ENCODE measurements at places on chromosomes 12 and 14. TPM values are rescaled to one million over a fixed set of nuclear protein-coding genes. Genes with fewer than 3 reads are reported as not detected.

Gene PLEKHG7
- total RNA-seq: not detected

Gene PRH1
- 6.2 TPM for total RNA-seq

Gene SMIM41
- total RNA-seq: not detected

Gene SLC8A3
- total RNA-seq: not detected

Gene SERPINA6
- 0.07 TPM for total RNA-seq

Gene FAM186B
- 0.21 TPM for total RNA-seq

Gene TMEM121
- total RNA-seq: 10.1 TPM

Gene BIN2
- not detected for total RNA-seq

Gene TAS2R19
- not detected for total RNA-seq

Gene TMPRSS12
- not detected for total RNA-seq

Gene BATF
- not detected for total RNA-seq

DNA sequence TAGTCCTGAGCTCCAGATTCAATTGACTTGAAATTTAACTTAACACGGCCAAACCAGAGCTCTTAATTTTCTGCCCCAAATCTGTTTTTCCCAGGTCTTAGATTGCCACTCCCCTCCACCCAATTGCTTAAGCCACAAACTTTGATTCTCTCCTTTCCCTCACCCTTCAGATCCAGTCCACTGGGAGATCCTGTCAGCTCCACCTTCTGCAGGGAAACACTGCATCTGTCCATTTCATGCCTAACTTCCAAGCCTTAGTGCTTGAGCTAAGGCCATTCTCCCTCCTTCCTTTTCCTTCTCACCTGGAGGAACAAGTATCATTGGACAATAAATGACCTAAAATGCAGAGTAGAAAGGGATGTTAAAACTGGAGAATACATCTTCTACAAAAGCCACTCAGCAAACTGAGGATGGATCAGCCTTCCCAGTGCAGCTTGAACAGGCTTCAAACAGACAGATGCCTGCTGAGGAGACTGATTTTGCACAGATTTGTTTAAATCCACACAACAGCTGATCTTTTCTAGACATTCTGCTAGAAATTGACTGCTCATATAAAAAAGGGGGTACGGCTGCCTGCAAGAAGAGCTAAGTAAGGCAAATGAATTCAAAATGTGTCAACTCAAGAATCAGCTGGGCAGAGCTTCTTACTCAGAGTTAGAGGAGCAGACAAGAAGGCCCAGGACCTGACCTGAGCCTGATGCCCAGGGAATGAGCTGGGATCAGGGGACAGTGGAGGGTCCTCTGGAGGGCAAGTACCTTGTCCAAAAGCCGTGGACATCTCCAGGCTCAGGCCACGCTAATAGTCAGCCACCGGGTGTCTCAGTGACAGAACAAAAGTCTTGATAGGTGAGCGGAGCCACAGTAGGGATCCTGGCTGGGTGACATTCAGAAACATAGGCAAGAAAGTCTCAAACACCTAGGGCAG is 81.3 kb upstream of the RIC8B start:
- no peak for DNase-seq

DNA sequence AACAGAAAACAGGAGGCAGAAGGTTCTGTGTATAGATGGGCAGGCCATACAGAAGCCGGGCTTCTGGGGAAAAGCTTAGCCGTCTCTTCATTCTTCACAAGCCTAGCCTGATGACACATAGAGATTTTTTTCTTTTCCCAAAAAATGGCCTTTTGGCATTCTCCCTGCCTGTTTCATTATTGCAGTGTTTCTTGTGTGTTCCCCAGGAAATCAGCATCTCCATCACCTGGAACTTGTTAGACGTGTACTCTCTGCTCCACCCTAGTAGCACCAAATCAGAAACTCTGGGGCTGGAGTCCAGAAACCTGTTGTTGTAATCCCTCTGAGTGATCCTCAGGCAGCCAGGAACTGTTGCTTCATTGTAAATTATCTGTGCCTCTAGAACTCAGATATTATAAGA is 388.1 kb downstream of the CCDC91 start:
- DNase-seq: no peak

- no peak for DNase-seq
Measured at GRCh38 chr12:61894168-61894567, 366.0 kb upstream of the USP15 start.

- DNase-seq: no peak
Measured at GRCh38 chr12:12508612-12509011, 54.1 kb downstream of the DUSP16 start.

DNA sequence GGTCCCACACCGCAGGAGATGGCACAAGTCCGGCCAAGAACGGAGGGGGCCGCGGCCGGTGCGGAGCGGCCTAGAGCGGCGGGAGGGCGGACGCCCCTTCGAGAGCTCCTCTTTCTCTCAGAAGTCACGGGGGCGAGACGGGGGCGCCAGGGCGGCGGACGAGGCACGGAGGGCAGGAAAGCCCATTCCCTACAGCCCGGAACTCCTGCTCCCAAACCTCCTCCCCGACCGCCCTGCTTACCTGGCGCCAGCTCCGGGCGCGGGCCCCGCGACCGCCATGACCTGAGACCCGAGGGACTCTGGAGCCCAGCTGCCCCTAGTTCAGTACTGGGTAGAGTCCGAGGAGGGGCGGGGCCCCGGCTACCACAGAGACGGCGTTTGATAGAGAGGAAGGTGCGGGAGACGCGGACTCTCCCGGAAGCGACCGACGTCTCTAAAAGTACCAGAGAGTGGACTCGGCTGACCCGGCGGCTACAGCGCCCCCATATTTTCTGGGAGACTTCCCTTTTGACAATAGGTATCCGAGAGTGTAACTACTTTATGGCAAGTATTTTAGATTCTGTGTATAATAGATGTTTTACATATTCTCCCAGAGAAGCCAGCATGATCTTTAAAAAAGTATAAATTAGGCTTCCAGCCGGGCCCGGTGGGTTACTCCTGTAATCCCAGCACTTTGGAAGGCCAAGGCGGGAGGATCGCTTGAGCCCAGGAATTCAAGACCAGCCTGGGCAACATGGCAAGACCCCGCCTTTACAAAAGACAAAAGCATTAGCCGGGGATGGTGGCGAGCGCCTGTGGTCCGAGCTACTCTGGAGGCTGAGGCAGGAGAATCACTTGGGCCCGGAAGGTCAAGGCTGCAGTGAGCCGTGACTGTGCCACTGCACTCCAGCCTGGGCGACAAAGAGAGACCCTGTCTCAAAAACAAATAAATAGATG is at the start of gene ABCD4:
TSS of gene ABCD4 (minus strand) at position 301 of the 936 bp plus-strand sequence. CDS start at position 279, 22 bp downstream.
- DNase-seq: peak; percentile 64

- DNase-seq: no peak
Measured at GRCh38 chr12:22409377-22410164, 75.1 kb upstream of the ST8SIA1 start.

- no peak for DNase-seq
Measured at GRCh38 chr12:30268041-30268440, 427.6 kb downstream of the IPO8 start.

- DNase-seq: no peak
Measured at GRCh38 chr14:81153187-81153586, 67.6 kb downstream of the GTF2A1 start.

DNA sequence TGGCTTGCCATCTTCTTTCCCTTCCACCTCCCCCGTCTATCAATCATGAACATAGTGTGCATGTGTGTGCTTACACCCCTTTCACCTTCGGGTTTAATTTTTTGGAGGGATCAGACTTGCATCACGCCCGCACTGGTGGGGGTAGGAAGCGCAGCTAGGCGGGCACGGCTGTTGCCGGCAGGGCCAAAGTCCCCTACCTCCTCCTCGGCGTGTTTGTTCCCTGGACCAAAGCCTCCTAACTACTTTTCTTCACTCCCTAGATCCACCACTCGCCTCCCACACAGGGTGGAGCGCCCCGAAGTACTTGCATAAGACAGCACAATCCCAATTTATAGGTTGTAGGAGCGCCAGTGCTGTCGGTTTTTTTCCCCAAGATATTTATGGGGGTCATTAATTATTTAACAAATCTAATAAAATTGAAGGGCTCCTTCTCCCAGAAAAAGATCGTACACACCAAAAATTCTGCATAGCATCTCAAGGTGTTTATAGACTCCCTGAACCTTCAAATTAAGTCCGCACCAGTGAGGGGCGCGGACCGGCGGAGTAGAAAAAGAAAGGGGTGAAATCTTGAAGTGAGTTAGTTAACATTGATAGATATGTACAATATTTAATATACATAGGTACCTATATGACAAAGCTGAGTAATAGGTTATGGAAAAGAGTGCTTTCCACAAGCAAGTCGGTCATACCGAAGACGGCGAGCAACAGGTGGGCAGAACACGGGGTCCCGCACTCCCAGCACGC is 717 bp downstream of the PKP2 start:
- DNase-seq: no peak

GRCh38 chr12:8145754-8146441 is 10.9 kb upstream of the ZNF705A start:
- DNase-seq: peak; percentile 21

DNA sequence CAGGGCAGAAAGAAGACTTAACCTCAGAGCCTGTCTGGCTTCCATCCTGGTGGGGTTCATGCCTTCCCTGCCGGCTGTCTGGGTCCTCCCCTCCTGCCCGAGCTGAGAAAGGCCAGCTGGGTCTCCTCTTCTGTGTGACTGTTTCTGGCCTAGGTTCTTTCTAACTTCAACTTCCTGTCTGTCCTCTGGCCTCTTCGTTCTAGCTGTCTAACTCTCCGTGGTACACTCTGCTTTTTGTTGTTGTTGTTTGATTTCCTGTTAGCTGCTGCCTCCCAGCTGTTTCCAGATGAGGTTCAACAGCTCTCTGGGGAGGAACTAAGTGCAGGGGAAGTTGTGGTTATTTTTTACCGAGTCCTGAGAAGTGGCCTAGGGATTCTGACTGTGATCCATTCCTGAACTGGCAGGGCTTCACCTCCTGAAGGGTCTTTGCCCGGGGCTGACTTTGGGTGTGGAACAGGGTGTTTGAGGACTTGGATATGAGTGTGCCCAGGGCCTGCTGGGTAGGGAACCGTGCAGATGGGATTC is 3.2 kb downstream of the MLXIP start:
- DNase-seq: no peak

DNA sequence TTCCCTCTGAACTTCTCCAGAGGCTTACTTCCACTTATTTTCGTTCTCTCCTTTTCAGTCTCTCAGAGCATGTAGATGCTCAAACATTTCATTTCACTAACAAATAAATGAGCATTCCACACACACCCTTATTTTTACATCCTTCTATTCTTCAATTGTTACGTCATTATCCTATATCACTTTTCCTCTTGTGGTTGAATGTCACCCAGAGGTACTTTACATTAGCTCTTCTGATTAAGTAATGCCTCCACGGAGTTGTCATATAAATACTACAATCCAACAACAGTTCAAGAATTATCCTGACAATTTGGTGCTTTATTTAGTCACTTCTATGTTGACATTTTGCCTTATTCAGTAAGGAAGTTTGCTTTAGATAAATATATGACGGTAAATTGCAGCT is 18.4 kb downstream of the FAR2 start:
- no peak for DNase-seq

- no peak for DNase-seq
Measured at GRCh38 chr12:61523276-61523992, 736.8 kb upstream of the USP15 start.

DNA sequence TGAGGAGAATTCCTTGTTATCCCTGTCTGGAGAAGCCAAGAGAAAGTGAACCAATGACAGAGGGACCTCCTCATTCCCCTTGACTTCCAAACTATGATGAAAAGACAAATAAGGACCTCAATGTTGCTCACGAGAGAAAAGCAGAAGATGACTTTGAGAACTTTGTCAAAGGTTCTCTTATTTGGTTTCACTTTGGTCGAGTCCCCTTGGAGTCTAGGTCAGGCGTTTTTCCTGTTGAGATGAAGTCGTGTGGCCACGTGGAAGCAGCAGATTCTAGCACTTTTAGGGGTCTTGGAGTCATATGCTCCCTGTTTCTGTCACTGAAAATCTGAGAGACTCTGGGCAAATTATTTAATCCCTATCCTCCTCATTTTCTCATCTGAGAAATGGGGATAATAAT is 33.8 kb upstream of the COL2A1 start:
- no peak for DNase-seq

DNA sequence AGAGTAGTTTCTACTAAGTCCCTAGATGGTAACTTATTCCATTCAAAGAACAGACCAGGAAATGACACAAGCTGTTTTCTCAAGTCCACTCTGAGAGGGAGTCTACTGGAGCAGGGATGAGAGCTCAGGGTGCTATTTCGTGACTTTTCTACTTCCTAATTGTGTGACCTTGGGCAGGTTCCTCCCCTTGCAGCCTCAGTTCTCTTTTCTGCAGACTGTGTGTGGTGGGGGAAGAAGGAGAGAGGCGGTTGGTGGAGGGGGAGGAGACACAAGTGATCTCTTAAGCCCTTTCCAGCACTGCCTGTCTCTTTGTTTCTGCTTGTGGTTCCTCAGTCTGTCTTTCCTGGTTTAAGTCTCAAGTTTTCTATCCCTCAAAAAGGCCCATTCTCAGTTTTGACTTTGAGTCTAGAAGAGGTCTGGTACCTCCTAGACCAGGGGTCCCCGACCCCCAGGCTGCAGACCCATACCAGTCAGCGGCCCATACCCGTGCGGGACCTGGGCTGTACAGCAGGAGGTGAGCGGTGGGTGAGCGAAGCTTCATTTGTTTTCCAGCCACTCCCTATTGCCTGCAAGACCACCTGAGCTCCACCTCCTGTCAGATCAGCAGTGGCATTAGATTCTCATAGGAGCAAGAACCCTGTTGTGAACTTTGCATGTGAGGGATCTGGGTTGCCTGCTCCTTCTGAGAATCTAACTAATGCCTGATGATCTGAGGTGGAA is 10.7 kb downstream of the FGF6 start:
- DNase-seq: no peak

- DNase-seq: no peak
Measured at GRCh38 chr12:128077917-128078298, 189.1 kb upstream of the TMEM132C start.

GRCh38 chr12:29738365-29738764 is 45.4 kb downstream of the TMTC1 start:
- DNase-seq: no peak

DNA sequence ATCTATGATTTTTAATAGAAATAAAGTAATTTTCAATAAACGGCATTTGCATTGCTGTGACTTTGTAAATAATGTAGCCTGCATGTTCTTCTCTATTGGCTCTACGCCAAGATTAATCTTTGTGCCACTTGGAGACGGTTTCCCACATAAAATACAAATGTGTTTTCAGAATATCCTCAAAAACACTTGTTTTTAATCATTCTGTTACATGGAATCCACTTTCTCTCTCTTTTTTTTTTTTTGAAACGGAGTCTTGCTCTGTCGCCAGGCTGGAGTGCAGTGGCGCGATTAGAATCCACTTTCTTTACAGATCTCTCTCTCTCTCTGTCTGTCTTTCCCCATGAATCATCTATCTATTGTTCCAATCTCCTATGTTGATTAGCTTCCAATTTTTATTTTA is 22.8 kb upstream of the SSPN start:
- no peak for DNase-seq

- DNase-seq: no peak
Measured at GRCh38 chr14:22152161-22152870, 436.7 kb downstream of the DAD1 start.
